CD4-positive, CD25-positive, alpha-beta regulatory T cell (primary cell): ENCODE measurements at places on chromosomes 7 and 10. TPM values are rescaled to one million over a fixed set of nuclear protein-coding genes. Genes with fewer than 3 reads are reported as not detected.

The MLLT10 gene
- 81.9 TPM for total RNA-seq

The GNB2 gene
- total RNA-seq: 160 TPM

The PROSER2 gene
- total RNA-seq: 1.3 TPM

The GJD4 gene
- not detected for total RNA-seq

The FASTK gene
- 92.4 TPM for total RNA-seq

The MRPL43 gene
- 40.2 TPM for total RNA-seq

The MYL10 gene
- not detected for total RNA-seq

The ANXA8L1 gene
- not detected for total RNA-seq

The GRB10 gene
- 2.3 TPM for total RNA-seq

The SOSTDC1 gene
- not detected for total RNA-seq

The EMX2 gene
- total RNA-seq: not detected

The UCMA gene
- total RNA-seq: not detected

The LRRC17 gene
- 0.69 TPM for total RNA-seq

The ELN gene
- 0.35 TPM for total RNA-seq

The VGF gene
- total RNA-seq: not detected

The WDFY4 gene
- 0.57 TPM for total RNA-seq

The MRLN gene
- not detected for total RNA-seq

The CCL26 gene
- not detected for total RNA-seq

The CYP17A1 gene
- not detected for total RNA-seq

The MRPS24 gene
- 45.8 TPM for total RNA-seq

The PARD3 gene
- total RNA-seq: 0.79 TPM

The LRRN3 gene
- 1.7 TPM for total RNA-seq

The MOGAT3 gene
- total RNA-seq: not detected

The CYP2E1 gene
- 0.37 TPM for total RNA-seq

The SERPINE1 gene
- 0.39 TPM for total RNA-seq

The BMPR1A gene
- total RNA-seq: 8.8 TPM

The CDC14C gene
- not detected for total RNA-seq

The SLC18A3 gene
- not detected for total RNA-seq

The LRRC18 gene
- not detected for total RNA-seq

The ADAMTS14 gene
- total RNA-seq: not detected

The SLC39A12 gene
- total RNA-seq: not detected

The FAM25C gene
- not detected for total RNA-seq

The PDK4 gene
- total RNA-seq: not detected

The EEF1AKMT2 gene
- 15.9 TPM for total RNA-seq

The NME8 gene
- total RNA-seq: not detected

The COL1A2 gene
- not detected for total RNA-seq

The CPED1 gene
- 0.17 TPM for total RNA-seq

The PAX4 gene
- total RNA-seq: not detected

The C10orf143 gene
- total RNA-seq: 7.7 TPM

The EEPD1 gene
- 9.2 TPM for total RNA-seq

The CALHM1 gene
- total RNA-seq: not detected

The NRG3 gene
- total RNA-seq: not detected

The NODAL gene
- not detected for total RNA-seq

The POT1 gene
- total RNA-seq: 17.1 TPM

The PRTFDC1 gene
- 1.6 TPM for total RNA-seq

The TAC1 gene
- total RNA-seq: not detected

The TTYH3 gene
- 20.0 TPM for total RNA-seq

The CLDN3 gene
- total RNA-seq: not detected
